Hindlimb muscle (tissue), 1 donor: ENCODE measurements at places on chromosomes 16 and 17. TPM values are rescaled to one million over a fixed set of nuclear protein-coding genes. Genes with fewer than 3 reads are reported as not detected.

CX3CL1 gene
- 4.9 TPM for polyA plus RNA-seq

GRCh38 chr16:52741351-52741750, 194.4 kb upstream of the TOX3 start:
- no peak for DNase-seq

GRCh38 chr17:59565959-59566324, 532 bp downstream of the DHX40 start:
- peak; percentile 48 for DNase-seq

DNA sequence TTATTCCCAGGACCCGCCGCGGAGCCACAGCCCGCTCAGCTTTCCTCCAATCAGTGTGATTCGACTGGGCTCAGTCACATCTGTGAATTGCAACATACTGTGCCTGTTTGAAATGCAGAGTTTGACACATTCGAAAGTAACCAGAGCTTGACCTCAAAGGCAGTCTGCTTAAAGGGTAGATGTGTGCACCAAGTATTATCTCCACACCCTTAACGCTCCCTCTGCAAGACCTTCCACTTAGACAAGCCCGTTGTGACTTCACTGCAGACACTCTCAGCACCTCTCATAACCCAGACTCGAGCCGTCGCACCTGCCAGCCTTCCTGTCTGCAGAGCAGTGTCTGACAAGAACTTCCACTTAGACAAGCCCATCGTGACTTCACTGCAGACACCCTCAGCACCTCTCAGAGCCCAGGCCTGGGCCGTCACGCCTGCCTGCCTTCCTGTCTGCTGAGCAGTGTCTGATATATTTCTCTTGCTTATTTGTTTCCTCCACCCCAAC, 3.7 kb downstream of the KLHDC4 start:
- DNase-seq, result no peak

- no peak for DNase-seq
Measured at GRCh38 chr16:67847064-67847861, at the start of gene CENPT. TSS of gene CENPT (minus strand) at chr16:67847693. CDS start at chr16:67833859, 13,834 bp downstream.

- DNase-seq, result no peak
Measured at GRCh38 chr16:47780213-47780875, 319.2 kb downstream of the PHKB start.

GRCh38 chr17:50835301-50836234, at the start of gene WFIKKN2:
TSS of gene WFIKKN2 (plus strand) at chr17:50835586. CDS start at chr17:50835938, 352 bp downstream.
- DNase-seq, result peak; percentile 31

- DNase-seq, result no peak
Measured at GRCh38 chr17:56030009-56030624, 123.2 kb upstream of the ANKFN1 start.

DNA sequence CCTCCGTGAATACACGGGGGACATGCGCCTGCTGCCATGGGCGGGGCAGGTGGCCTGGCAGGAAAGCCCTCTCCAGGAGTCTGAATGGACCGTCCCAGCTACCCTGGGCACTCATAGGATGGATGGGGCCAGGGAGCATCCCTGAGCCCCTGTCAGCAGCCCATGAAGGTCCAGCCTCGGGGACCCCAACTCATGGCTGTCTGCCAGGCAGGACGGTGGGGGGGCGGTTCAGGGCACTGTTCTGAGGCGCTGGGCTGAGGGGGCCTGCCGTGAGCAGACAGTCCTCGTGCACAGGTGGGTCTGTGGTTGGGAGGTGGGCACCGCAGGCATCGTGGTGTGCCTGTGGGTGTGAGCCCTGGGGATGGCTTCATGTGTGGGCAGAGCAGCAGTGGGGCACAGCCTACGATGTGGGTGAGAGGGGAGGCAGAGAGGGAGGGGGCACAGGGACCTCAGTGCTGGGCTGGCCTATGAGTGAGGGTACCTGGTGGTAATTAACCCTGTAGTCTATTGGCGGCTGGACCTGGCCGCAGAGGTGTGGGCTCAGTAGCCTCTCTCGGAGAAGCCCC, 6.5 kb upstream of the PKMYT1 start:
- no peak for DNase-seq

DNA sequence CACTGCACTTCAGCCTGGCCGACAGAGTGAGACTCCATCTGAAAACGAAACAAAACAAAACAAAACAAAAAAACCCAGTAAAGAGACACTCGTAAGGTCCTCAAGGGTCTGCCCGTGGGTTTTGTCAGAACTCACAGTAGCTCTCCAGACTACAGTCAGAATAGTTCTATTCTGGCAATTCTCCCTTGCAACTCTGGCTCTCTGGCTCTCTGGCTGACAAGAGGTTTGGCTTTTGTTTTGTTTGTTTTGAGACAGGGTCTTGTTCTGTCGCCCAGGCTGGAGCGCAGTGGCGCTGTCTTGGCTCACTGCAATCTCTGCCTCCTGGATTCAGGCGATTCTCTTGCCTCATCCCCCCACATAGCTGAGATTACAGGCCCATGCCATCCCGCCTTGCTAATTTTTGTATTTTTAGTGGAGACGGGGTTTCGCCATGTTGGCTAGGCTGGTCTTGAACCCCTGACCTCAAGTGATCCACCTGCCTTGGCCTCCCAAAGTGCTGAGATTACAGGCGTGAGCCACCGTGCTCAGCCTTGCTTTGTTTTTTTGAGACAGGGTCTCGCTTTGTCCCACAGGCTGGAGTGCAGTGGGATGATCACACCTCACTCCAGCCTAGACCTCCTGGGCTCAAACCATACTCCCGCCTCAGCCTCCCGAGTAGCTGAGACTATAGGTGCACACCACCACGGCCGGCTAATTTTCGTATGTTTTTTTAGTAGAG, 20.5 kb upstream of the CHP2 start:
- no peak for DNase-seq
